ENCODE measurements at places on chromosomes 11 and 22. TPM values are rescaled to one million over a fixed set of nuclear protein-coding genes. Genes with fewer than 3 reads are reported as not detected.
A peak's percentile ranks its signal among the peaks of the same experiment; 100 is the strongest.

The ACO2 gene
- polyA plus RNA-seq, result 471 TPM

The MRGPRX4 gene
- polyA plus RNA-seq, result not detected

The HBB gene
- polyA plus RNA-seq, result 3.0 TPM

The SVIP gene
- polyA plus RNA-seq, result 20.2 TPM

The ZNF280A gene
- polyA plus RNA-seq, result not detected

The AGBL2 gene
- 0.38 TPM for polyA plus RNA-seq

The ACER3 gene
- polyA plus RNA-seq, result 4.1 TPM

The CHCHD10 gene
- polyA plus RNA-seq, result 1,153 TPM

The SSRP1 gene
- polyA plus RNA-seq, result 35.0 TPM

The CDC42EP2 gene
- polyA plus RNA-seq, result 12.2 TPM

The OR10G7 gene
- not detected for polyA plus RNA-seq

GRCh38 chr22:46212195-46212594, 37.9 kb downstream of the CDPF1 start:
- no peak for DNase-seq

GRCh38 chr11:1116104-1116503, 41.4 kb downstream of the MUC2 start:
- DNase-seq, result peak; percentile 2

Data from right cardiac atrium (tissue), 5 donors.